Endodermal cell (in vitro differentiated cells): ENCODE measurements at places on chromosomes 11 and 22.
A peak's percentile ranks its signal among the peaks of the same experiment; 100 is the strongest.

GRCh38 chr11:118614511-118614910, 7.1 kb downstream of the PHLDB1 start:
- peak; percentile 67 for DNase-seq

GRCh38 chr11:428295-428694, 13.5 kb upstream of the SIGIRR start:
- no peak for DNase-seq

DNA sequence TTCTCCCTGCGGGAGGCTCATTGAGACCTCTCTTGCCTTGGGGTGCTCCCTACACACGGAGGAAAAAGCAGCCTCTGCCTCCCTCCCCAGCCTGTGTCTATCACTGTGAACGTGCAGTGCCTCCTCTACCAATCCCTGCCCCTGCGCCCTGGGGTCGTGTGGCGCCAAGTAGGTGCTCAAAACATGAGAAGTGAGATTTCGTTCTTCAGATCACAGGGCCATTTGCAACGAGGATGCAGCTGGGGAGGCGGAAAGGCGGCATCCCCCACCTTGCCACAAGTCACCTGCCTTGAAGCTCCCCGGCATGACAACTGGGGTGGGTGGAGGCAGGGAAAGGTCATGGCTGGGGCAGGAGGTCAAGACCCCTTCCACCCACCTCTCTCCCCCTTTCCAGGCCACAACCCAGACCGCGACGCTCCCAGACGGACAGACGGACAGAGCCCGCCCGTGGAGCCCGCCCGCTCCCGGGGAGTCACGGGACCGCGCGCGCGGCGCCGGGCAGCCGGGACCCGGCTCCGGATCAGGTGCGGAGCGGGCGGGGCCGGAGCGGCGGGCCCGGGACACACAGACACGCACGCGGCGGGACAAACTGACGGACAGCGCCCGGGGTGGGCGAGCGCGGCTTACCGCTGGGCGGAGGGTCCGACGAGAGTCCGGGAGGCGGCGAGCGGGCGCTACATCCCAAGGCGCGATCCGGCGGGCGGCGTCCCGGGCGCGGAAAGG, 485 bp downstream of the KCNJ4 start:
- peak; percentile 67 for DNase-seq

- no peak for DNase-seq
Measured at GRCh38 chr11:11536650-11537049, 85.2 kb downstream of the GALNT18 start.

GRCh38 chr11:103920449-103920848, 116.0 kb upstream of the DDI1 start:
- DNase-seq, result no peak

DNA sequence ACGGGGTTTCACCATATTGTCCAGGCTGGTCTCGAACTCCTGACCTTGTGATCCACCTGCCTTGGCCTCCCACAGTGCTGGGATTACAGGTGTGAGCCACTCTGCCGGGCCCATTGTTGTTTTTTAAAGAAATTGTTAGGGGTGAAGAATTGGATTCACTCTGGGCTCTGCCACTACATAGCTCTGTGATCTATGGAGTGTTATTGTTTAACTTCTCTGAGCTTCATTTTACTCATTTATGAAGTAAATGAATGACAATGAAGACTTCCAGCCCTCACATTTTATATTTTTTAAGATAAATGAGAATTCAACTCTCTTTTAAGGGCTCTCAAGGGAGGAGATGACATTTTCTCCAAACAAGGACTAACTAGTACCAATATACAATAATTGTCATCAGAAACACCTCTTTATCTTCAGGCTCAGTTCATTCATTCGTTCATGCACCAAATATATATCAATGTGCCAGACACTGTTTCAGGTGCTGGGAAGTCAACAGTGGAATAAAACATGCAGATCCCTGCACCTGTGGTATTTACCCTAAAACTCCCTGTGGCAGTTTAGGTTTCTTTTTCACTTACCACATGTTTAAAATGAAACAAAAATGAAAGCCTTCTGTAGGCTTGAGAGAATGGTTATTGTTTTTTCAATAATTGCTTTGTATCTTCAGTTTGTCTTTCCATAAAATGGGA, 23.5 kb upstream of the GRAMD1B start:
- DNase-seq, result no peak

DNA sequence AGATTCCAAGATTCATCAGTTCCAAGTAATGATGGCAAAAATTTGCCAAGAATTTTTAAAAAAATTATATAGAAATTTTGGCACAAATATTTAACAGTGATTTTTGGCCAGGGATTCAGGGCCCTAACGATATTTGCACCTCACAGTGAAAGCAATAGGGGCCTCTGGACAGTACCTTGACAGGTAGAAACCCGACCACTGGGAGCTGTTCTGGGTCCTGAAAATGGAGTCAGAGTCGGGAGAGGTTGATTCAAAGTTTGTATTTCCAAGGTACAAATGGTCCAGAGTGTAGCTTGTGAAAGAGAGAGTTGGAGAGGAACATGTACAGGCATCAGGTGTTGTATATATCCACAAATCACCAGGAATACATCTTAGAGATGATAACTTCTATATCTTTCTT, 41.6 kb downstream of the MRGPRX2 start:
- peak; percentile 89 for DNase-seq

GRCh38 chr11:132670921-132671675, 861.2 kb downstream of the OPCML start:
- no peak for DNase-seq

DNA sequence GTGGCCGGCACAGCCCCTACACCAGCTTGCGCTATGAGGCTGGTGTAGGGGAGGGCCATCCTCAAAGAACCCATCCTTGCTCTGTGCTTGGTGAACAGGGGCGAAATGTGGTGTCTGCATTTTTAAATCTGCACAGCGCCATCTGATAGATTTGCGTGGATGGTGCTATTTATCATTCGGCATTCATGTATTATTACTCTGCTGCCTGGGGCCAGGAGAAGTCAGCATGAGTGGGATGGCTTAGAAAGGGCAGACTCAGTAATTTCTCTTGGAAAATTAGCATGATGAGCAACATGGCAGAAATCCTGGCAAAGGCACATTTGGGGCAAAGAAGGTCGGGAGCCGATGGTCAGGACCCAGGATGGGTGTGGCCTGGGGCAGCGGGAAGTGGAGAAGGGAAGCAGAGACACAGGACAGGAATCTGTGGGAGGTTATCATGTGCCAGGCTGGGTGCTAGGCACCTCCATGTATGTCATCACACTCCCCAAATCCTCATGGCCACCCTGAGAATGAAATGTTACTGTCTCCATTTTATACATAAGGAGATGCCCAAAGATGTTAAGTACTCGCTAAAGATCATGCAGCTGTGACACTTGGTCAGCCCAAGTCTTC, 149.0 kb downstream of the CEP164 start:
- no peak for DNase-seq

DNA sequence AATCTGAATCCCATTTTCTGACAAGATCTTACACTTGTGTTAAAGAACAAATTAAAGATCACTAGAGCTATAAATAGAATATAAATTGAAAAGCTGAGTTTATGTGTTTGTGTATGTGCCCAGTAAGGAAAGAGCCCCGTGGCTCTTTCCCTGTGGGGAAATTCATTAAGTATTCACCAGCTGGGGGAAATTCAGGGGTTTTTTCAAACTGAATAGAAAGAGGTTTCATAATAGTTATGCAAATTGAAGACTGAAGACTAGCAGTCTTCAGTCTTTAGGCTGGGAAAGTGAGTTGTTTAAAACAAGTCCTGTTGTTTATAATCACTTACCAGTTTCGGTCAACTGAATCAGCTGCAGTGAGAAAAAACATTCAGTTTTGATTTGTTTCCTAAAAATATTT, 11.3 kb upstream of the MS4A7 start:
- DNase-seq, result no peak

DNA sequence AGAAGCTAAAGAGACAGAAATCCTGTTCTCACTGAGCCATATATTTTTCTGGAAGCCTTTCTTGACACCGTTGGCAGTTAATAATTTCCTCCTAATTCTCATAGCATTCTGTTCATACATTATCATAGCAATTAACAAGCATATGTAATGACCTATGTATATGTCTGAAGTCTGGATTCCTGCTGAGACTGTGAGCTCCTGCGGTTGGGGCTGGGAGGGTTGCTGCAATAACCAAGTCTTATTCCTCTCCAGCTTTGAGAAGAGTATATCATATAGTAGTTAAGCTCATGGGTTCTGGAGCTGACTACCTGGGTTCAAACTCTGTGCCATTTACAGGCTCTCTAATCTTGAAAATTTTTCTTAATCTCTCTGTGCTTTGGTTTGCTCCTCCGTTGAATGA, 175.2 kb downstream of the MAML2 start:
- DNase-seq, result no peak

DNA sequence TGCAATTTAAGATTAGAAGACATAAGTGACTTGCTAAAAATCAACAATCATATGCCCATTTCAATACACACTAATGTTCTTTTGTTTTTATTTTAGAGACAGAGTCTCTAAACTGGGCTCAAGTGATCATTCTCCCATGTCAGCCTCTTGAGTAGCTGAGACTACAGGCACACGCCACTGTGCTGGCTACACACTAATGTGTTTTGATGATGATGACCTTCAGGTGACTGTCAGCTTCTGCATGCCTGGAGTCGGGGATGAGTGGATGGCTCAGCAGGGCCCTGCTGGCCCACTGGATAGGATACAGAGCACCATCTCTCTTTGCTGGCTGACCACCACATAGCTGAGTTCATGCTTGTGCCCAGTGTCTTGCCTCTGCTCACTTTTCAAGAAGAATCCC, 27.0 kb upstream of the POU2AF1 start:
- no peak for DNase-seq

GRCh38 chr11:4184163-4184916, 89.7 kb downstream of the RRM1 start:
- DNase-seq, result peak; percentile 42

GRCh38 chr11:44006917-44007361, 40.8 kb upstream of the ACCSL start:
- no peak for DNase-seq

- peak; percentile 28 for DNase-seq
Measured at GRCh38 chr11:119367661-119368120, 13.8 kb downstream of the USP2 start.

DNA sequence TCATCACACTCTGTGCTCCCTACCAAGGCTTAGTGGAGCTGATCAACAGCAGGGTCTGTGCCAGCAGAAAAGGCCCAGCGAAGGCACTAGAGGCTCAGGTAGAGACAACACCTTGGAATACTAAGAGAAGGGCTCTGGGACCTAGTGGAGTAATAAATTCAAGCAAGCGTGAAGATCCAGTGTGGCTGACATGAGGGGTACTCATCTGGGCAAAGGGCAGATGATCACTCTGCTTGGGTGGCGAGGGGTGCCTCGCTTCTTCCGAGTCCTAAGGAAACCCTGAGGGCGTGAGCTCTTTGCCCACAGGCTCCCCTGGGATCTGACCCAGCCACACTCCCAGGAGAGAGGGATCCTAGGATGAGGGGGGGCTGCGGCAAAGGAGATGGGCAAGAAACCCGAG, 3.5 kb upstream of the TPBGL start:
- peak; percentile 30 for DNase-seq

DNA sequence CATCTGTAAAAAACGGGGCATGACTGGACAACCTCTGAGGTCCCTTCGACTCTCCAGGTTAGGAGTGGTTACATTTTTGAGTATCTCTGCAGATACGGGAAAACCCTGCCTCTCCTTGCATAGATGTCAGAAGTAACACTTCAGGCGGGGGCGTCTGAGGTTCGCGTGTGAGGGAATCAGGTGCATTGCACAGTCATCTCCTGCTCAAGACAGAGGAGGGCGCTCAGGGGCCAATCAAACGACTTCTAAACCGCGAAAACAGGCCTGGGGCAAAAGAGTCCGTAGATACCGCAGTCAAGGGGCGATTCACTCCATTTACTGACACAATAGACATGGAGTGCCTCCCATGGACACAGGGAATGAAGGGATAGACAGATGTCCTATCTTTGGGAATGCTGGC, 31.7 kb downstream of the KIRREL3 start:
- DNase-seq, result peak; percentile 84

- no peak for DNase-seq
Measured at GRCh38 chr11:28636033-28636432, 527.8 kb downstream of the METTL15 start.

DNA sequence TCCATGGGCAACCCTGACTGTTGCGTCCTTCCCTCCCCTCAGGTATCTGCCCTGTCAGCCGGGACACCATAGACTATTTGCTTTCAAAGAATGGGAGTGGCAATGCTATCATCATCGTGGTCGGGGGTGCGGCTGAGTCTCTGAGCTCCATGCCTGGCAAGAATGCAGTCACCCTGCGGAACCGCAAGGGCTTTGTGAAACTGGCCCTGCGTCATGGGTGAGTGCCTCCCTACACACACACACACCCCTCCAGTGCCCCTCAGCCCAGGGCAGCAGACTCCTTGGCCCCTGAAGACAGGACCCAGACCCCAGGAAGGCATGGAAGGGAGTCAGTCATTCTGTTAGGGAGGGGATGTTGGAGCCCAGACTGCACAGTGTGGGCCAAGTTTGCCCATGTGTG, 17.9 kb upstream of the UVRAG start:
- no peak for DNase-seq

GRCh38 chr11:3130269-3131071, 34.6 kb downstream of the OSBPL5 start:
- peak; percentile 60 for DNase-seq
